Panc1 (cell line): ENCODE measurements at places on chromosomes 16 and 17. TPM values are rescaled to one million over a fixed set of nuclear protein-coding genes. Genes with fewer than 3 reads are reported as not detected.

GRCh38 chr17:80671039-80671824 lies 126.6 kb downstream of the RPTOR start:
- H3K36me3 ChIP-seq: no peaks in the 10 kb centered on the region
- no peak overlapping the region for H3K27ac ChIP-seq
- no peaks in the 10 kb centered on the region; the same call in 1 of the 2 replicates for H3K4me1 ChIP-seq
- H3K27me3 ChIP-seq: no peaks in the 10 kb centered on the region

GRCh38 chr16:83588070-83588469 lies 219.7 kb upstream of the HSBP1 start:
- H3K36me3 ChIP-seq: no peaks in the 10 kb centered on the region
- no peaks in the 10 kb centered on the region; the same call in 1 of the 2 replicates for H3K27me3 ChIP-seq
- no peak overlapping the region for H3K27ac ChIP-seq
- no peak overlapping the region for H3K4me3 ChIP-seq

- no peaks in the 10 kb centered on the region for H3K27me3 ChIP-seq
- no peaks in the 10 kb centered on the region for H3K4me1 ChIP-seq
- no peaks in the 10 kb centered on the region for H3K36me3 ChIP-seq
- no peak for DNase-seq
Measured at GRCh38 chr17:40369923-40370322, 5.4 kb upstream of the GJD3 start.

The TEX2 gene
- 20.1 TPM for total RNA-seq

The MYH2 gene
- total RNA-seq: not detected

- H3K36me3 ChIP-seq: no peaks in the 10 kb centered on the region
- no peaks in the 10 kb centered on the region for H3K4me1 ChIP-seq
- DNase-seq: no peak
- H3K27me3 ChIP-seq: no peaks in the 10 kb centered on the region
- H3K27ac ChIP-seq: no peak overlapping the region
Measured at GRCh38 chr16:46768809-46769208, 20.7 kb upstream of the MYLK3 start.

The MYH1 gene
- not detected for total RNA-seq

DNA sequence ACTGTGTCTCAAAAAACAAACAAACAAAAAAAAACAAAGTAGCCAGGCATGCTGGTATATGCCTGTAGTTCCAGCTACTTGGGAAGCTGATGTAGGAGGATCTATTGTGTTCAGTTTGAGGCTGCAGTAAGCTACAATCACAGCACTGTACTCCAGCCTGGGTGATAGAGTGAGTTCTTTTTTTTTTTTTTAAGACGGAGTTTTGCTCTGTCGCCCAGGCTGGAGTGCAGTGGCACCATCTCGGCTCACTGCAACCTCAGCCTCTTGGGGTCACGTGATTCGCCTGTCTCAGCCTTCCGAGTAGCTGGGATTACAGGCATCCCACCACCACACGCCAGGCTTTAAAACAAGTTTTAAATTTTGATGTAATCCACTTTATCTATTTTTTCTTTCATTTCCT lies 80.2 kb upstream of the STAC2 start:
- H3K4me1 ChIP-seq: no peaks in the 10 kb centered on the region
- H3K27ac ChIP-seq: no peak overlapping the region
- no peak for DNase-seq
- no peak overlapping the region for H3K4me3 ChIP-seq
- no peaks in the 10 kb centered on the region for H3K27me3 ChIP-seq

GRCh38 chr17:28347261-28347891 lies 10.0 kb downstream of the POLDIP2 start:
- H3K4me1 ChIP-seq: peaks cover 26% of the 10 kb centered on the region
- H3K27ac ChIP-seq: peak overlapping the region; percentile 65; the same call in 1 of the 2 replicates
- H3K27me3 ChIP-seq: no peaks in the 10 kb centered on the region
- H3K4me3 ChIP-seq: no peak overlapping the region
- no peak for DNase-seq

The OR1F1 gene
- total RNA-seq: 0.26 TPM

- no peaks in the 10 kb centered on the region; the same call in 1 of the 2 replicates for H3K4me1 ChIP-seq
- no peak for DNase-seq
- H3K27ac ChIP-seq: no peak overlapping the region
- H3K36me3 ChIP-seq: no peaks in the 10 kb centered on the region
- H3K4me3 ChIP-seq: no peak overlapping the region
- no peaks in the 10 kb centered on the region for H3K27me3 ChIP-seq
Measured at GRCh38 chr17:78112518-78113471, 15.8 kb downstream of the TMC6 start.

DNA sequence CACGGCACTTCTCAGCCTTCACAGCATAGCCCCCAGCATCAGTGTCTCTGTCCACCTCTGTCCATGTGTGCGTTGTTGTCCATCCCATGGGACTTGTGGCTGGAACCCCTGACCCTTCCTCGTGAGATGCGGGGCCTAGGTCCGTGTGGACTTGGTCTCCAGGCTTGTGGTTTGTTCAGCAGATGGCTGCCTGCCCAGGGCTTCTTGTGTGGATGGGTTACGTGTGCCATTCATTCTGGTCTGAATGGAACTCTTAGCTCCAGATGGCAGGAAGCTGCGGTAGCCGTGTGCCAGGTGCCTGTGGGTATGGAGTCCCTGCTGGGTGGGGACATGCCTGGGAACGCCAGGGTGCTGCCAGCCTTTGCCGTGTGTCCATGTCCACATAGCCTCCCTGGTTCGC lies 31.7 kb upstream of the NUDT16L1 start:
- H3K27me3 ChIP-seq: no peaks in the 10 kb centered on the region
- no peak overlapping the region for H3K4me3 ChIP-seq
- DNase-seq: no peak
- H3K27ac ChIP-seq: no peak overlapping the region
- H3K4me1 ChIP-seq: no peaks in the 10 kb centered on the region

The SMTNL2 gene
- total RNA-seq: not detected

The SECTM1 gene
- 5.4 TPM for total RNA-seq

GRCh38 chr16:54932737-54933254 lies 2.1 kb downstream of the IRX5 start:
- DNase-seq: no peak
- no peaks in the 10 kb centered on the region for H3K36me3 ChIP-seq
- no peaks in the 10 kb centered on the region for H3K4me1 ChIP-seq
- H3K27me3 ChIP-seq: no peaks in the 10 kb centered on the region
- H3K27ac ChIP-seq: no peak overlapping the region

DNA sequence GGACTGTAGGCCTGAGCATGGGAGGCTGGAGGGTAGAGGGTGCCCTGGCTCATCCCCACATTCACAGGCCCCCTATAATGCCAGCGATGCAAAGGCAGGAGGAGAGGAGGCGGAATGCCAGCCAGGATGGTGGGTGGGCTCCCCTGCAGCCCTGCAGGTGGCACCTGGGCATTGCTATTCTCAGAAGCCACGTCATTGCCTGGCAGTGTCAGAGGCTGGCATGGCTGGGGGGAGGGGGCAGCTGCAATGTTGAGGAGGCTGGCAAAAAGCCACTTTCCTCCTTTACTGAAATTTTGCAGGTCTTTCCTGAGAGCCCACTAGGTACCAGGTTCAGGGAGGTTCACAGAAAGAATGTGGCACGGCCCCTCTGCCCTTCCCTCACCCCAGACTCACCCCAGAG lies 36.2 kb downstream of the RAB11FIP4 start:
- no peaks in the 10 kb centered on the region for H3K36me3 ChIP-seq
- no peak overlapping the region for H3K4me3 ChIP-seq
- no peak overlapping the region for H3K27ac ChIP-seq
- H3K27me3 ChIP-seq: peaks cover 2% of the 10 kb centered on the region; the same call in 1 of the 2 replicates
- no peaks in the 10 kb centered on the region for H3K4me1 ChIP-seq

The MED13 gene
- 69.5 TPM for total RNA-seq

GRCh38 chr16:71698491-71698890 lies 26.0 kb downstream of the PHLPP2 start:
- no peak overlapping the region for H3K4me3 ChIP-seq
- peaks cover 4% of the 10 kb centered on the region; the same call in 1 of the 2 replicates for H3K36me3 ChIP-seq
- no peak overlapping the region for H3K27ac ChIP-seq
- no peaks in the 10 kb centered on the region for H3K4me1 ChIP-seq
- H3K27me3 ChIP-seq: no peaks in the 10 kb centered on the region
- DNase-seq: no peak

GRCh38 chr17:1104222-1104621 lies 75.6 kb downstream of the ABR start:
- DNase-seq: no peak
- peak overlapping the region; percentile 39; the same call in 1 of the 2 replicates for H3K27ac ChIP-seq
- no peak overlapping the region for H3K4me3 ChIP-seq

The ELMO3 gene
- total RNA-seq: 2.0 TPM

DNA sequence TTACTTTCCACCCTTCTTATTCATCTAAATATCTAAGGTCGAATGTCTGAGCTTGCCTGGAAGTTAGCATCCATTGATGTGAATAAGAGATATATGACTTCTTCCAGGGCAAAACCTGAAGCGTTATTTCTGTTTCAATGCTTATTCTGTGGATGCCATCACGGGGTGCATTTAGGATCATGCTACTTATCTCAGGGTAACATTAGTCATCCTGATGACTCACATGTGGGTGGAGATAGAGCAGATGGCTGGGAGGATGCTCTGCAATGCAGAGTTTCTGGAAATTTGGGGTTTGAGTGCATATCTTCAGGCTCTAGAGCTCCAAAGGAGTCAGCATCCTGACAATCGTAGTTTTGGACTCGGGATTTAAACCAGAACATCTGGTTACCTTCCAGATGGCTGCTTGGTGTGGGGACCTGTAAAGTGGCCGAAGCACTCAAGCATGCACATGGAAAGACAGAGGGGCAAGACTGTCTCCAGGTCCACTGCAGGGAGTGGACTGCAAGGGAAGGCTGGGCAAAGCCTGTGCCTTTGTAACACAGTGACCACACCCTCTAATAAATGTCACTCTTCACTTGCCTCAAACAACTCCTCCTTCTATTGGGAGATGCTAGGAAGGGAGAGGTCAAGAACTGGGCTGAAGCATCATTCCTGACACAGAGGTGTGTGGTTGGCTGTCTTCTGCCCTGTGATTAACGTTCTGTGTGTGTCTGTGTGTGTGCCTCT lies 175.2 kb upstream of the SALL1 start:
- no peaks in the 10 kb centered on the region for H3K36me3 ChIP-seq
- no peak overlapping the region for H3K27ac ChIP-seq
- no peaks in the 10 kb centered on the region for H3K4me1 ChIP-seq
- H3K27me3 ChIP-seq: no peaks in the 10 kb centered on the region
- no peak for DNase-seq
- H3K4me3 ChIP-seq: no peak overlapping the region

DNA sequence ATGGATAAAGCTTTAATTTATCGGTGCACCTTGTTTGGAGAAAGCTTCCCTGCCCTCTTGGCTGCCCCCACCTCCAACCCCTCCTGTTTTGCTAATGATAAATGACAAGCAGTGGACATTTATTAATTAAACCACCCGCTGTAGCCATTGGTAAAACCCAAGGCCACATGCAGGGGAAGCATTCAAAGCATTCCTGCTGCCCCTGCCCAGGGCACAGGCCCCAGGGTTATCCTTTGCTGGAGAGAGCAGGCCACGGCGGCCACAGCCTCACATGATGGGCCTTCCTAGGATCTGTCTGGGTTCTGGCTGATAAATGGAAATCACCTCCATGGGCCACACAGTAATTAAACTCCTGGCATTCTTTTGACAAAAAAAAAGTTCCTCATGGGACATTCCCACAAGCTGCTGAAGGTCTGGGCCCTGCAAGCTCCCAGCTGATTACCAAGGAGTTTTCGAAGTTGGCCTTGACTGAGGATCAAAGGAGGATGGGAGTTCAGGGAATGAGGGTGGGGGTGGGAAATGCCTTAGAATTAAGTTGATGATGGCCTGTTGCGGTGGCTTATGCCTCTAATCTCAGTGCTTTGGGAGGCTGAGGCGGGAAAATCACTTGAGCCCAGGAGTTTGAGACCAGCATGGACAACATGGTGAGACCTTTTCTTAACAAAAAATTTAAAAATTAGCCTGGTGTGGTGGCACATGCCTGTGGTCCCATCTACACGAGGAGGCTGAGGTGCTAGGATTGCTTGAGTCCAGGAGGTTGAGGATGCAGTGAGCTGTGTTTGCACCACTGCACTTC lies 35.5 kb downstream of the SOST start:
- H3K4me3 ChIP-seq: no peak overlapping the region
- H3K4me1 ChIP-seq: 0 out of 2 replicates have a peak, but pooled peaks cover 2% of the 10 kb centered on the region
- no peaks in the 10 kb centered on the region for H3K27me3 ChIP-seq

The NSF gene
- total RNA-seq: 56.5 TPM

The MSL1 gene
- 96.3 TPM for total RNA-seq

The EFCAB13 gene
- 7.1 TPM for total RNA-seq

The SHISA9 gene
- 0.10 TPM for total RNA-seq

The PSME3IP1 gene
- 67.6 TPM for total RNA-seq

DNA sequence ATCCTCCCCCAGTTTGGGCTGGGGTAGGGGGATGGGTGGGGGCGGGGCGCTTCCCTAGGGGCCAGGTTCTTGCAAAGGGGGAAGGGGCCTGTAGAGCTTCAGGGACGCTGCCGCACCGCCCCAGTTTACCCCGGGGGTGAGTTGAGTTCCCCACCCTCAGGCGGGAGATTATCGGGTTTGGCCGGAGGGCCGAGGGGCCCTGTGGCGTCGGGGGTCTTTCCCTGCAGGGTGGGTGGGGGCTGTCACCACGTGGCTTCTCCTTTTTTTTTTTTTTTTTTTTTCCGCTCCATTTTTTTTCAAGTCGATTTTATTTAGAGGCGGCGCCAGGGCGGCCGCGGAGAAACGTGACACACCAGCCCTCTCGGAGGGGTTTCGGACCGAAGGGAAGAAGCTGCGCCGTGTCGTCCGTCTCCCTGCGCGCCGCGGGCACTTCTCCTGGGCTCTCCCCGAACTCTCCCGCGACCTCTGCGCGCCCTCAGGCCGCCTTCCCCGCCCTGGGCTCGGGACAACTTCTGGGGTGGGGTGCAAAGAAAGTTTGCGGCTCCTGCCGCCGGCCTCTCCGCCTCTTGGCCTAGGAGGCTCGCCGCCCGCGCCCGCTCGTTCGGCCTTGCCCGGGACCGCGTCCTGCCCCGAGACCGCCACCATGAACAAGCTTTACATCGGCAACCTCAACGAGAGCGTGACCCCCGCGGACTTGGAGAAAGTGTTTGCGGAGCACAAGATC lies at the start of gene IGF2BP1:
Gene IGF2BP1, plus strand, starts transcription at position 283 of the 724 bp plus-strand sequence. Its CDS starts 361 bp downstream, at position 644.
- no peak for DNase-seq
- H3K27me3 ChIP-seq: no peaks in the 10 kb centered on the region; the same call in 1 of the 2 replicates
- H3K27ac ChIP-seq: peak within 1 kb of the TSS; percentile 97
- peaks cover 59% of the 10 kb centered on the region for H3K4me1 ChIP-seq

- no peak overlapping the region for H3K4me3 ChIP-seq
- H3K4me1 ChIP-seq: 0 out of 2 replicates have a peak, but pooled peaks cover 3% of the 10 kb centered on the region
- H3K27ac ChIP-seq: no peak overlapping the region
- H3K27me3 ChIP-seq: no peaks in the 10 kb centered on the region
Measured at GRCh38 chr16:71902656-71903365, 7.5 kb downstream of the IST1 start.

GRCh38 chr17:36992701-36993100 lies 43.9 kb downstream of the AATF start:
- DNase-seq: no peak
- no peaks in the 10 kb centered on the region for H3K4me1 ChIP-seq
- no peak overlapping the region for H3K4me3 ChIP-seq

DNA sequence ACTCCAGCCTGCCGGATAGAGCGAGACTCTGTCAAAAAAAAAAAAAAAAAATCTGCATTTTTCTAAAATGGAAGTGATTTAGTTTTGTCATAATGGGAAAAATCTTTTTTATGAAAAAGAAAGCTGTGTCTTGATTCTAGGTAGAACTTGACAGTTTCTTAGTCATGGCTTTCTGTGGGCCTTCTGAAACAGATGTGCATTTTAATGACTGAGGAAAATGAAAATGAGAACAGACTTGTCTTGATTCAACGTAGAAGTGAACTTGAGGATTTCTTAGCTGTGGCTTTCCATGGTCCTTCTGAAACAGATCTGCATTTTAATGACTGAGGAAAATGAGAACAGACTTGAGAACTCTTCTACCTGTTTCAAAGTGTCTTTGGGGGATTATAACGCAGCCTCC lies 171.7 kb downstream of the VPS53 start:
- no peaks in the 10 kb centered on the region for H3K36me3 ChIP-seq
- H3K27ac ChIP-seq: no peak overlapping the region
- no peak for DNase-seq
- no peaks in the 10 kb centered on the region for H3K4me1 ChIP-seq
